ENCODE measurements at places on chromosomes 1 and 21.

DNA sequence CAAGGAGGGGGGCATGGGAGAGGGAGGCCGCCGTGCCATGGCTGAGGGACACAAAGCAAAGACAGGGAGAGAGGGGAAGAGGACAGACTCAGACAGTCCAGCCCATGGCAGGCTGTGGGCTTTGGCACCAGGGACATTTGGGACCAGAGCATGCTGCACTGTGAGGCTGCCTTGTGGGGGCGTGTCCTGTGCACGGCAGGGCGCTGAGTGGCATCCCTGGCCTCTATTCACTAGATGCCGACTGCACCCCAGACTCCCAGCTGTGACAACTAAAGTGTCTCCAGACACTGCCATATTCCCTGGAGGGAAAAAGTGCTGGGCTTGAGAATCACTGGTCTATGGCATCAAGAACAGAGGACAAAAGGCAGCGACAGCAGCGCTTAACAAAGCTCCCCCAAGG is 18.6 kb upstream of the PRDM15 start:
- no peak for DNase-seq

- no peak for DNase-seq
Measured at GRCh38 chr1:87263281-87263680, 65.4 kb upstream of the LMO4 start.

DNA sequence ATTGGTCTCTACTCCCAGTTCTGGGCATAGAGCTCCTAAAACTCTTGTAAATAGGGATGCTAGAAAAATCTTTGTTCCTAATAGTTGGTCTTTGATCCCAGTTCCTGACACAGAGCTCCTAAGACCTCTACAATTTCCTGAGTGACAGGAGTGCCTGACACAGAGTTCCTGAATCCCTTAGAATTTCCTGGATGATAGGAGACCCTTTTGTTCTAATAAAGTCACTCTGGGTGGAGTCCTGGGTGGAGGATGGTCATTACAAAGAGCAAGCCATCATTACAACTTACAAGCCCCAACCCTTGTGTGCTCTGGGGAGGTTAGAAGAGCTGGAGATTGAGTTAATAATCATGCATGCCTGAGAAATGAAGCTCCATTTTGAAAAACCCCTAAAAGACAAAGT is 58.4 kb downstream of the ZZZ3 start:
- no peak for DNase-seq

DNA sequence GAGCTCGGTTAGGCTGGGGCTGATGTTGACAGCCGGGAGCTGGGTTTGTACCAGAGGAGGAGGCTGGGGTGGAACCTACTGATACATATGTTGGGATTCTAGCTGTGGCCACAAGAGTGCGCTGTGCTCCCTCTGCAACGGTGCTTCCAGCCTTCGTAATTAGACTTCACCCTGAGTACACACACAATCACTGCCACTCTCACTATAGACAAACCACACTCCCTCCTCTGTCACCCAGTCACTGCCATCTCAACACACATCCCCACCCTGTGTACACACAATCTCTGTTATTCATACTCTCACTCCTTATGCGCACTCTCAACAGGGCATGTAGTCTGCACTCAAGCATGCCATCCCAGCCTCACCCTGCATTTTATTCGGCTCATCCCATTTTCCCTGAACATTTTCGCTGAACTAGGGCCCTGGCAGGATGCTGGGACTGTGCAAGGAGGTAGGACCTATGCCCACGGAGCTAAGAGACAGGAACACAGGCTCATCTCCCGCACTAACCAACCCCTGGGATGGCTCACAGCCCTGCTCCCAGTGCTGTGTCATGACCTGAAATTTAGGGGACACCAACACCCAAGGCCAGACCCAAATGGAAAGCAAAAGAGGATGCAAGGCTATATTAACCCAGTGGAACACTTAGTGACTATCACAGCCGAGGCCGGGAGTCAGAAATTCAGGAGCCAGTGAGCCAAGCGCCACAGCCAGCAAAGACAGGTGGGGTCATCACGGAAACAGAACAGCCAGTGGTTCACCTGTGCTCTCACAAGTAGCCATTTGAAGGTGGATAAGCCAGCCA is 5.7 kb downstream of the GJB3 start:
- DNase-seq: no peak

DNA sequence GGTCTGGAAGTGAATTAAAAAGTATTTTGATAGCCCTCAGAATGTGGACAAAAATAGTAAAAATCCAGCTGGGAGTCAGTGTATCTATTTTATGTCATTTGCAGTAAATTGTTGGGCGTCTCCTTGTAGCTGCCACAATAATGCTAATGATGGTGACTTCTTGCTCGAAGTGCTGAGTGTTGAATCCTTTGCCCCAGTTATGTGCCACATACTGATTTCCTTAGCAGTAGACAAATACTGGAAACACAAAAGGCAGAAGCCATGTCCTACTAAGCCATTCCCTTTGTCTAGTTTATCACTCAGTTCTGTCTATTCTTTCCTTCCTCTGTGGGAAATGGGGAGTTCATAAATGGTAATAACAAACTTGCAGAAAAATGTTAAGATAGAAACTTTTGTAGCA is 70.7 kb upstream of the CXADR start:
- no peak for DNase-seq

DNA sequence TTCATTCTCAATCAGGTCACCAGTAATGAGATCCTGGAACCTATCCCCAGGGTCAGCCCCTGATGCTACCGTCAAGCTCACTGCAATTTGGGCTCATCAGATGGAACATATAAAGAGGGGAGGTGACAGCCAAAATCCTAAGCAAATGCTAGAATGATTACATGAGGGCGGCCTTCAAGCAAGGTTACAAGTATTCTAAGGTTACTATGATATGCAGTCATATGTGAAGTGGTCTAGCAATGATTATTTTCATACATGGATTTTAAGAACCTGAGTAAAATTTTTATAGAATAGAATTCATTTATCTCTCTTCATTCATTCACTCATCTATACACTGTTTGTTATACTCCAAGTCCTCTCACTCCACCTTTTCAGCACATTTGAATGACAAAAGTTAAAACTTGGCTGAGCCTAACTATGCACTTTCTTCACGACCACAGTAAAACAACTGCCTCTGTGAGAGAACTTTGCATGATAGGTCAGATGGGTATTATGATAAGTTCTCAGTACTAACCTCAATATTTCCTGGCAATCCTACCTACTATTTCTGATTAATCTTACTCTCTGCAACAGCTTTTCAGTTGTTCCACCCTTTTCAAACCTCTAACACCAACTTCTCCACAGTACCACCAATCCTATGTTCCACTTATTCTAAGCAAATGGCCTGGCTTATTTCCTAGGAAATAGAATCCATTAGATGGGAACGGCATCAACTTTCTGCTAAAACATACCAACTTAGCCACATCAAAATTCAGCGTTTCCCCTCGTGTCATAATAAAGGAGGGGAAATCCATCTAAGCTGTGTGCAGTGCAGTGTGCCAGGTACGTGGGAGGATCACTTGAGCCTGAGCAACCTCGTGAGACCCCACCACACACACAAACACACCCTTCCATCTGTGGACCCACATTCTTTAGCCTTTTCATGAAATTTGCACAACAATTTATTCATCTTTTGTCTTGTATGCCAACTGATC is 32.0 kb downstream of the LHX9 start:
- no peak for DNase-seq

GRCh38 chr1:58874757-58875755 is 91.2 kb upstream of the JUN start:
- no peak for DNase-seq

- no peak for DNase-seq
Measured at GRCh38 chr1:59427155-59427554, 130.3 kb downstream of the FGGY start.

GRCh38 chr1:168470901-168471431 is 72.8 kb downstream of the XCL2 start:
- no peak for DNase-seq

DNA sequence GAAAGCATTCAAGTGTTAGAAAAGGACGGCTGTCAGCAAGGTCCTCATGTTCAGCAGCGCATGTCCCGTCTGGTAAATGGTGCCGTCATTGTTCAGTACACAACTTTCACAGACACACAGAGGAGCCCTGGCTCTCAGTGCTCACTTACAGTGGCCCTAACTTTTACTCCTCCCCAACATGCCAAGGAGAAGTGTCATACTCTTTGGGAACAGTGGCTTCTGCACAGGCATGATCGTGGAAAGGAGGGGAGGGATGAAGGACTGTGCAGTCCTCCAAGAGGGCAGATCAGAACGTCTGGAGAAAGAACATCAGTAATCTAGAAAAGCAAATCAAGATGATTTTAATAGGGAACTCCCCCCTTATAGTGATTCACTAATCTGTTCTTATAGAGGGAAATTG is 3.8 kb upstream of the GRHL3 start:
- DNase-seq: no peak

DNA sequence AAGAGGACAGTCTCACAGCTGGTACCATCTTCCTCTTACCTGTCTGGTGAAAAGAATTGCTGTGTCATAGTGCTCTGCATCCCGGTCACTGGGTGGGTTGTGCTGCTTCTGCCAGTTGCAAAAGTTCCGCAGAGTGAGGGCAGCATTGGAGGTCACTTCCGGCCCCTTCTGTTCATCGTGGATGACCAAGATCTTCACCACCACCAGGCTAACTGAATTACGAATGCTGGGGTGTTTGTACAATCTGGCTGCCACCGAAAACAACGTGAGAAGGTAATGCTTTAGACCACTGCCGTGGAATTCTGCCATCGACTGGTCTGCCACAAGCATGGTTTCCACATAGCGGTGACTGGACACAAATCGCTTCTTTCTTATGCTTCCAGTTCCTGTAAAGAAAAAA is 2.9 kb downstream of the ADAMTS1 start:
- DNase-seq: no peak

DNA sequence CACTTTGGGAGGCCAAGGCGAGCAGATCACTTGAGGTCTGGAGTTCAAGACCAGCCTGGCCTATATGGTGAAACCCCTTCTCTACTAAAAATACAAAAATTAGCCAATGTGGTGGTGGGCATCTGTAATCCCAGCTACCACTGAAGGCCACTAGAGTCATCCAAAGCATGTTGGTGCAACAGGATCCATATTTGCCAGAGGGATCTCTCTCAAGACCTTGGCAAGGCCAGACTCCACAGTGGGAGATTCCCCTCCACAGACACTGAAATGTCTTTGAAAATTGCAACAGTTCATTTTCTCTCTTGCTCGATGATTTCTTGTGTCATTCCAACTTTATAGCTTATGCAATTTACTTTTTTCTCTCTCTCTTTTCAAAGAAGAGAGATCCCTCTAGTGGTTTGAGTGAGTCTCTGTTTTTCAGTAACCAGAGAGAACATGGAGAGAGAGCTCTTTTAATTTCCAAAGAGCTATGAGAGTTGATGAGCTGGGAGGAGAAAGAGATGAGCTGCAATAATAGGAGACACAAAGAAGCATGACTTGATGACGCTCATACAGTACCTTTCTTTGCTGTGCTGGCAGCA is 176.8 kb upstream of the USP25 start:
- DNase-seq: no peak

DNA sequence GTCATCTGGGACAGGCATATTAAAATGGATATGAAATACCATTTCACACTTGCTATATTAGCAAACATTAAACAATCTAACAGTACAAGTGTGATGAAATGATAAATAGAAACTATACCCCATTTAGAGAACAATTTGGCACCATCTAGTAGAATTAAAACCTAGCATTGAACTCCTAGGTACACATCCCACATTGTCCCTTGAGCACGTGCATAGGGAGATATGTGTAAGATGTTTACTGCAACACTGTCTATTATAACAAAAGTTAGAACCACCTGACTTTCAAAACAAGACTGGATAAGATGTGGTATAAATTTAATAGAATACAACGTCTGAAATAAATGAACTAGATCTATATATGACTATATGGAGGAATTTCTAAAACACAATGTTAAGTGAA is 3.8 kb downstream of the SLC22A15 start:
- DNase-seq: no peak

GRCh38 chr1:7265771-7266371 is 480.6 kb downstream of the CAMTA1 start:
- no peak for DNase-seq

- DNase-seq: no peak
Measured at GRCh38 chr1:203039609-203040512, 13.6 kb downstream of the PPFIA4 start.

DNA sequence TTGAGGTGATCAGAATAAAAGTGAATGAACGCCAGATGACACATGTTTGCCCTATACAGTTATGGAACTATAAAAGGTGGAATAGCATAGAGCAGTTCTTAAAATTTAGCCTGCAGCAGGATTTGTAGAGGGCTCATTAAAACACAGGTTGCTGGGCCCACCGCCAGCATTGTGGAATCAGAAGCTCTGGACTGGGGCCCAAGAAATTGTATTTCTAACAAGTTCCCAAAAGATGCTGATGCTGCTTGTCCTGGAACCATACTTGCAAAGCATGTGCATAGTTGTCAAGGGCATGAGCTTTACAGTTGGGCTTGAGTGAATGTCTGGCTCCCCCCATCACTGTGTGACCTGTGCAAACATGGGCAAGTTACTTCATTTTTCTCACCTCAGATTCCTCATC is 37.5 kb upstream of the LRRC53 start:
- no peak for DNase-seq

GRCh38 chr1:153190373-153190772 is 12.9 kb upstream of the LELP1 start:
- DNase-seq: no peak

GRCh38 chr1:225666495-225666894 is 13.6 kb upstream of the ENAH start:
- DNase-seq: no peak

DNA sequence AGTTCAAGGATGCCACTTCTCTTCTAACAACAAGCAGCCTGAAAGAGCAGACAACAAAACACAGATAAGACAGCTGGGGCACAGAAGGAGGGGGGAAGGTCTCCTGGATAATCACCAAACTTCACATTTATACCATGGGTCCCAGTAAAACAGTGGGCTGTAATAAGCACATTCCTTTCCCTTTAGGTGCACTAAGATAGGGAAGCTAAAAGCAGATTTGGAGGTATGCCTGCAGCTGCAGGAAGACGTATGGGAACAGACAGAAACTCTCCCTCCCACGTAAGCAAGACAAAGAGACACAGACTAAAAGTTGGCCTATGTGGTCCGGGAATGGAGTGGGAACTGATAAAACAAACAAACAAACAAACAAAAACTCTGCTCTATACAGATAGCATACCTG is 612.1 kb downstream of the MRPL39 start:
- no peak for DNase-seq

DNA sequence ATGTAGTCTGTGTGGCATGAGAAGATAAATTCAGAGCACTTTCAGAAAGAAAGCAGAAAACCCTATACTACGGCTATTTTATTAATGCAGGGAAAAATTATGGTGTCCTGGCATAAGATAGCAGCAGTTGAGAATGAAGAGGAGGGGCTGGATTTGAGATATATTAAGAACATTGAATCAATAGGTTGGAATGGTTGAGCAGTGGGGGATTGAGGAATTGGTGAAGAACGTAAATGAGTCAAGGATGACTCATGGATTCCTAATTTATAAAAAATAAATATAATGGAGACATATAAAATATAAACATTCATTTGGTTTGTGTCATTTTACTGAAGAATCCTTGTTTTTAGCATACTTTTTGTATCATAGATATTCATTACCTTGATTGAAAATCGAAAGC is 234.3 kb upstream of the ADAMTS5 start:
- DNase-seq: no peak
